Activated CD4-positive, alpha-beta T cell treated with anti-CD3 and anti-CD28 coated beads, Interleukin-2, amount 10 ng/mL, durations not matched to agents 7 days and 5 days (primary cell): ENCODE measurements at places on chromosomes 11 and 22. TPM values are rescaled to one million over a fixed set of nuclear protein-coding genes. Genes with fewer than 3 reads are reported as not detected.

Gene POLD3
- total RNA-seq = 57.0 TPM

Gene MISFA
- total RNA-seq = 0.67 TPM

Gene ZNF214
- total RNA-seq = not detected

Gene ZP1
- total RNA-seq = not detected

Gene DDX25
- total RNA-seq = not detected

Gene HBB
- total RNA-seq = not detected

Gene CEP126
- total RNA-seq = 0.50 TPM

Gene KDM4E
- total RNA-seq = not detected

Gene NCAM1
- 0.42 TPM for total RNA-seq

Gene PARVG
- 158 TPM for total RNA-seq

Gene C11orf42
- not detected for total RNA-seq

Gene JAM3
- 4.8 TPM for total RNA-seq

Gene MMP1
- total RNA-seq = not detected

Gene MMP8
- total RNA-seq = not detected

Gene LRRC55
- total RNA-seq = not detected

Gene ALG12
- total RNA-seq = 28.5 TPM

Gene MCHR1
- total RNA-seq = not detected

Gene PRDM11
- 1.6 TPM for total RNA-seq

Gene BTBD18
- not detected for total RNA-seq

Gene OR5L1
- total RNA-seq = not detected

Gene ANKK1
- total RNA-seq = not detected

Gene PLAAT5
- total RNA-seq = not detected

Gene ANO1
- total RNA-seq = not detected

Gene KRTAP5-10
- total RNA-seq = not detected

Gene OR52L1
- total RNA-seq = not detected

Gene CCDC116
- total RNA-seq = 0.97 TPM

Gene TMPRSS5
- 0.64 TPM for total RNA-seq

Gene PSMA1
- 195 TPM for total RNA-seq

Gene OR8I2
- not detected for total RNA-seq

Gene SHISA8
- total RNA-seq = not detected

Gene LDHAL6A
- total RNA-seq = not detected

Gene SWAP70
- 9.0 TPM for total RNA-seq

Gene GGTLC2
- not detected for total RNA-seq

Gene RFPL1
- total RNA-seq = not detected

Gene HBE1
- total RNA-seq = not detected

Gene MYO18B
- total RNA-seq = 2.0 TPM

Gene MRGPRX3
- not detected for total RNA-seq
